ENCODE measurements at places on chromosomes 12 and 14.

GRCh38 chr12:119671070-119671469 lies 3.1 kb downstream of the PRKAB1 start:
- DNase-seq: no peak

DNA sequence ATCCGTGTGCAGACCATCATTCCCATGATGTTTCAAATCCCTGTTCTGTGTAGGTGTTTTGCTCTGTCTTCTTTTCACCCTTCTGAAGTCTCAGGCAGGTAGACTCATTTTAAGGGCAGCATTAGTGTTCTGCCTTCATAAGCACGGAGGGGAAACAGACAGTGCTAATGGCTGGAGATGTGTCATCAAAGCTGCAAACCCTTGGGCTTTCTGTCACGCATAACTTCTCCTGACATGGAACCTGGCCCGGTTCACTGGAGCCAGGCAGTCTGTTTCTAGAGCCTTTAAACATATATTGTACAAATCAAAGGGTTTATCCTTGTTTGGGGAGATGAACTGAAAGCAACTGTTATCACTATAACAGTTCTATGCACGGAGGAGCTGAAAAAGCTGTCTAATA lies 141.4 kb downstream of the TMEM132D start:
- no peak for DNase-seq

DNA sequence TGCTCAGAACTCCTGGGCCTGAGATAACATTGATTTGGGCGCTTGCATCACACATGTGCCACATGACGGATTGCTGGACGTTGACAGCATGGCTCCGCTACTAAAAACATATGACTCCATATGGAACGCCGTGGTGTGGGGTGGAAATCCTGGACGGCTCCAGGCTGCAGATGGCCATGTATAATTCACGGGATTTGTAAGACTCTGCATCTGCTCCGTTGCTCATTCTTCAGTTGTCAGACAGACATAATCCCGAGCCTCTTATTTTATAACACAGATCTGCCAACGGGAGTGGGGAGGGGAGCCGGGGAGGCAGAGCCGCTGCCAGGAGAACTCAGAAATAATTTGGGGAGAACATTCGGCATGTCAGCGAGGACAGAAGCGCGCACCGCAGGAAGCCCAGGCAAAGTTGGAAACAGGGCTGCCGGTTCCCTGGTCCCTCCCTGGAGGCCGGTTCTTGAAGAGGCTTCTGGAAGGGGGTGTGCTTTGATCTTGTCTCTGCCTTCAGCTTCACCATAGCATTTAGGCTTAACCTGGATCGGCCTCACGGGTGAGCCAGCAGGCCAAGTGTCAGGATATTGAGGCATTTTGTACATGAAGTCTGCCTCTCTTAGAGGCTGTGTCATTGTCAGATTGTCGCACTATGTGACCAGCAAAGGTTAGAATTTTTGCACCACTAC lies 45.8 kb upstream of the MYL2 start:
- no peak for DNase-seq

DNA sequence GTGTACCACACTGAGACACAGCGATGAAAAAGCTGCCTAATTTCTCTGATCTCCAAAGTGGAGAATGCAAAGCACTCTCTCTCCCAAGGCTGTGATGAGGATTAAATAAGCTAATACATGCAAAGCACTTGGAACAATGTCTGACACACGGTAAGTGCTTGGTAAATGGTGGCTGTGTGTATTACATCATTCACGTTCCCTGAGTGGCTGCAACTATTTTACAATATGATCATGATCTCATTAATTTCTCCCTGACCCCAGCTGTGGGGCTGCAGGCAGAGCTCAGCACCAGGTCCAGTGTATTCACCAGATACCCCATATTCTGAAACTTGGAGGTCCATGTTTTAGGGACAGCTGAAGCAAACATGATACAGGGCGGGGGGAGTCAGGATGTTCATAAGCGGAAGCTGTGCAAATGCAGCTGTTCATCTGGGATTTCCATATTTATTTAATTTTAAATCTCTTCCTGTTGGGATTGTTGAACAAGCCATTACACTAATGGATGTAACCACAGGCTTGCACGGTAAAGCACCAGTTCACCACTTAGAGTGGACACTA lies 106.4 kb downstream of the CCDC60 start:
- no peak for DNase-seq

DNA sequence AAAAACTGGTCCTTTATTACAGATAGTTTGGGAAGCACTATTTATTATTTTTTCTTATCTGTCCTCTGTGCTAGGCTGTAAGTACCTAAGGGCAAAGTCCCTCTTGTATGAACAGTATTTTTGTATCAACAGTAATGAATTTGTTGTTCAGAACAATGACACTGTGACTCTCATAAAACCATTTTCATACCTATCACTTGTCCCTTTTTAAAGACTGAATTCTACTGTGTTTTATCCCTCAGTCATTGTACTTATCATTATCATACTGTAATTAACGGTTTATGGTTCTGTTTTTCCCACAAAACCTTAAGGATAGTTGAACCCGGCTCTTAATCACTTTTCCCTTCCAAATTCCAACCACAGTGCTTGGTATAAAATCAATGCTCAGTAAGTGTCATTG lies 69.4 kb downstream of the SRGAP1 start:
- no peak for DNase-seq

GRCh38 chr14:56860441-56860840 lies 50.2 kb upstream of the OTX2 start:
- no peak for DNase-seq

GRCh38 chr14:101235335-101236103 lies 325.8 kb upstream of the DIO3 start:
- peak; percentile 8 for DNase-seq

DNA sequence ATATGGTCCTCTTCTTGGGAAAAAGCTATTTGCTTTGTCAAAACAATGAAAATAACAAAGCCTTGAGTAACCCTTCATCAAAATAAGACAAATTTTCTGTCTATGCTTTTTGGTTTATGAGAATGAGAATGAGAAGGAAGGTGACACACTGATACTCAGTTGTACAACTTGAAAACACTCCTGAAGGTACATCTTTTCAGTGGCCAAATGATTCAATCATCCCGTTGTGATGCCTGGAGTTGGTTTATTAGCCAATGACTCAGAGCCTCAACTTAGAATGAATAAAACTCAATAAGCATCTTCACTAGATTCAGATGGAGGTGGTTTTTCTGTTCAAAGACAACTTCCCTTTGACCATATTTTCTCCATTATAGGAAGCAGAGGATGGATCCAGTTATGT lies 7.8 kb upstream of the CALM1 start:
- DNase-seq: no peak

GRCh38 chr12:91180582-91181395 lies 1.8 kb downstream of the DCN start:
- DNase-seq: no peak

GRCh38 chr12:114904254-114905003 lies 220.5 kb upstream of the TBX3 start:
- no peak for DNase-seq

DNA sequence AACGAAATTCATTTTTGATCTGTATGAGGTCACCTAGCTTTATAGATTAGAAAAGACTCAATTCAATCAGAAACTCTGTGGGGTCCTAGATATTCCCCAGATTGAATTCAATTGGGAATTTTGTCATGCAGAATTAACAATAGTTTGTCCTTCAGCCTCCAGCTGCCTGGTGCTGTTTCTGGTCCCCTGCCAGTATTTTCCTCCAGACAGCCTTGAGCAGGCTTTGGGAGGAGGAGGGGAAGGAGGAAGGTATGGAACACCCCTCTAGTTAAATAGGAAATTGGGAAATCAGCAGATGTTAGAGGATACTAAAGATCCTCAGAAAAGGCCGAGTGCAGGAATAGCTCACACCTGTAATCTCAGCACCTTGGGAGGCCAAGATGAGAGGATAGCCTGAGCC lies 10.6 kb downstream of the GRIP1 start:
- no peak for DNase-seq

DNA sequence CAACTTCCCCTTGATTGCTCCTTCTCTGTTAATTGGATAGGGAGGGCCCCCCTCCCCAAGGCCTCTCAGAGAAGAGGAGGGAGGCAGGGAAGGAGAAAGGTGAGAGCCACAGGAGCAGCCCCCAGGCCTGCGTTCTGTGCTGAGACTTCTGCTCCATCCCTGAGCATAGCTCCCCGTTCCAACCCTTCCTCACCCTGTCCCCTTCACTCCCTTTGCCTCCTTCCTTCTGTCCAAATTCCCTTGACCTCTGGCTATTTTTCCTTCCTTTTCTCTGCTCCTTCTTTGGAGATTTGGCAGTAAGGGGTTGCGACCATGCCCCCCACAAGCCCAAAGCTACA lies 788 bp upstream of the ASIC1 start:
- no peak for DNase-seq

- no peak for DNase-seq
Observed at GRCh38 chr14:63045612-63046320, 508 bp upstream of the KCNH5 start.

DNA sequence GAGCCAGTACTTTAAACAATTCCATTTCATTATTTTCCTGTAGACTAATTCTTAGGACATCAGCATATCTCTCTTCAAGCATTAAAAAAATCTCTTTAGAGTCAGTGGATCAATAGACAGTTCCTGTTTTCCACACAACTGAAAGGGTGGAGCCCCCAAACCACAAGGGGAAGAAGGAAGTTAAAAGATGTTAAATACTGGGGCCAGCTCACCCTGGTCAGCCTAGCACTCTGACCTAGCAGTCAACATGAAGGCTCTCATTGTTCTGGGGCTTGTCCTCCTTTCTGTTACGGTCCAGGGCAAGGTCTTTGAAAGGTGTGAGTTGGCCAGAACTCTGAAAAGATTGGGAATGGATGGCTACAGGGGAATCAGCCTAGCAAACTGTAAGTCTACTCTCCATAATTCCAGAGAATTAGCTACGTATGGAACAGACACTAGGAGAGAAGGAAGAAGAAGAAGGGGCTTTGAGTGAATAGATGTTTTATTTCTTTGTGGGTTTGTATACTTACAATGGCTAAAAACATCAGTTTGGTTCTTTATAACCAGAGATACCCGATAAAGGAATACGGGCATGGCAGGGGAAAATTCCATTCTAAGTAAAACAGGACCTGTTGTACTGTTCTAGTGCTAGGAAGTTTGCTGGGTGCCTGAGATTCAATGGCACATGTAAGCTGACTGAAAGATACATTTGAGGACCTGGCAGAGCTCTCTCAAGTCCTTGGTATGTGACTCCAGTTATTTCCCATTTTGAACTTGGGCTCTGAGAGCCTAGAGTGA lies at the start of gene LYZ:
TSS of gene LYZ (plus strand) at position 220 of the 777 bp plus-strand sequence. CDS start at position 248, 28 bp downstream.
- DNase-seq: no peak

DNA sequence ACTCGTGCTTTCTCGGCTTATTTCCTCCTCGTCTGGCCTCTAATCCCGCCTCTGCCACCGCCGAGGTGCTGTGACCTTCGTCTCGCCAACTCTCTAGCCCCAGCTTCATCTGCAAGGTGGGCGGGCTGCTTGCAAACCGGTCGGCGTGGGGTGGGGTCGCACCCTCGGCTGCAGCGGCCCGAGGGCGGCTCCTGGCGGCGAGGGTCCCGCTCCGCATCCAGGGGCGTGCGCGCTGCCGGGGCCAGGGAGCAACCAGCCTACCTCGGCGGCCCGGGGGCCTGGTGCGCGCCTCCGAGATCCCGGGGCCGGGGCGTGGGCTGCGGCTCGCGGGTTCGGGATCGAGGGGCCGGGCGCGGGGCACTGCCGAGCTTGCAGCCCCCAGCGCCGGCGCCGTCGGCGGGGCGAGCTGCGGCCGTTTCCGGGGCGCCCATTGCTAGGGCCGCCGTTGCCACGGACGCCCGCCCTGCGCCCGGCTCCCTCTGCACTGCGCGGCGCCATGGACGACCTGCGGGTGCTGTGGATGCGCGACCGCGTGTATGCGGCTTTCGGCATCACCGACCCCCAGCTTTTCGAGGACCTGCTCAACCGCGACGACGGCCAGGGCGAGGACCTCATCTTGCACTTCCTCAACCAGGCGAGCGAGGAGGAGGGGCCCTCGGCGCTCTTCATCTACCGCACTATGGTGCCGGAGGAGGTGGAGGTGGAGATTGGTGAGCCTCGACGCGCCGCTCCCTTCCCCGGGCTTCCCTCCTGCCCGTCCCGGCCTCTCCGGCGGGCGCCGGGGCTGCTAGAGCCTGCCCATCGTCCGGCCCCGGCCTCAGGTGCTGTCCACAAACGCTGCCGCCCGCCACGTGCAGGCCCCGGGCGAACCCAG lies at the start of gene DNAH10:
TSS of gene DNAH10 (plus strand) at position 461 of the 874 bp plus-strand sequence. CDS start at position 497, 36 bp downstream.
- peak; percentile 42 for DNase-seq

DNA sequence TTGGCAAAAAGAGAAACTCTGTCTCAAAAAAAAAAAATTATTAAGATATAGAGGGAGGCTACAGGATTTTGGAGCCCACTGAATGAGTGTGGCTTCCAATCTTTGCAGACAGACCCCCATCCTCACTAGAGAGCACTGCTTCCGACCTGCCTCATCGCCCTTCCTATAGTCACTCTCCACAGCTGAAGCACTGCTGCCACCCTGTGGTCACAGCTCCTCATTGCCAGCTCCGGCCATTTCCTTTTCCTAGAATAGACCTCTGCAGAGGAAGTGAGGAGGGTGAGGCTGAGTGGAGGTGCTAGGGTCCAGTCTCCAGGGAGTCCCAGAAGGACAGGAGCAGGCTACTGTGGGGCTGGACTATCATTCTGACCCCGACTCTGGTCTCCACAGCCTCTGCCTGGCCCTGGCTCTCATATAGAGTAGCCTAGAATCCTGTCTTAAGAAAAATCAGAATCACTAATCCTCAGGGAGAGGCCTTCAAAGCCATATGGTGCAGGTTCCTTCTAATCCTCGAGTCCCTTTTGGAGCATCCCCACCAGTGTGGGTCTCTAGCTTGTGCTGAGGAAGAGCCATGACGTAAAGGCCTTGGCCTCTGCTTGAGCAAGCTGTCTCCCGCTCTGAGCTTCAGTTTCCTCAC lies 1.4 kb upstream of the NPFF start:
- DNase-seq: peak; percentile 69

DNA sequence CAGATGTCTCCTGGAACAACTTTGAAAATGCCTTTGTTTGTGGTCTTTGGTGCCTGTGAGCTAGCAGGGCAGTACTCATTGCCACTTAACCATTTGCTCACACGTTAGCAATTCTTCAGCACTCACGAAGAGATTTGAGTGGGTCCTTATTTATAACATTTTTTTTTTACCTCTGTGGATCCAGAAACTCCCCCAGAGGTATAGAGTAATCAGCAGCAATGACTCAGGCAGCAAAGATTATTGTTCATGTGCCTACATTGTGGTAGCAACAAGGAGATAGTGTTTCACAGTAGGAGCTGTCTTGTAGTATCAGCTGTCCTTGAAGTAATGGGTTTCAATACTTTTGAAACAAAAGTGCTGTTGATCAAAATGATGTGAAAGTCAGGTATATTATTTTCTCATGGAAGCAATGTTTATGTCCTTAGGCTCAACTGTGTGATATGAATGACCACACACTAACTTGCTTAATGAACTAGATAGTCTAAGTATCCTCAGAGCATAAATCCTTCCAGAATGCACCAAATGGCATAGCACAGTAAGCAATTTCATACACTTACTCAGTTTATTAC lies 304.1 kb downstream of the EGLN3 start:
- no peak for DNase-seq

- DNase-seq: no peak
Observed at GRCh38 chr14:100823413-100824080, 2.4 kb upstream of the MEG3 start.

- DNase-seq: no peak
Observed at GRCh38 chr14:104140463-104141331, 2.3 kb downstream of the KIF26A start.
